ENCODE measurements at places on chromosomes 2 and 18. TPM values are rescaled to one million over a fixed set of nuclear protein-coding genes. Genes with fewer than 3 reads are reported as not detected.

DNA sequence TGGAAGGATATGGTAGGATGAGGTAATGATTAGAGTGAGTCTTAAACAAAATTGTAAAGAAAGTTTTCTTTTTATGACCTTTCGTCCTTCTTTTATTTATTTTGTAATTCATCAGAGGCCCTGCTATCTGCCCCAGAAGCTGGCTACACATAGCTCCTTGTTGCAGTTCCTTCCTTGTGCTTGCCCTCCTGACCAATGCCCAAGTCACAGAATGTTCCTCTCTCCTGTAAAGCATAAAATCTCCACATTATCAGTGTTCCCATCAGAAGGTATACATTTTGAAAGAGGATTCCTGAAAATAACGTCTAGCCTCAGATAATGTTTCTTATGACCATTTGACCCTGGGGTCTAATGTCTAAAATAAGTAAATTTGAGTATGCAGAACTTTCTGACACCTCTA, 78.3 kb downstream of the RND3 start:
- no peaks in the 10 kb centered on the region for H3K4me1 ChIP-seq
- H3K27ac ChIP-seq: no peak overlapping the region
- DNase-seq: no peak
- no peaks in the 10 kb centered on the region for H3K36me3 ChIP-seq

- no peak overlapping the region for H3K27ac ChIP-seq
- H3K4me3 ChIP-seq: no peak overlapping the region
- no peak for DNase-seq
- no peaks in the 10 kb centered on the region for H3K4me1 ChIP-seq
- no peaks in the 10 kb centered on the region for H3K36me3 ChIP-seq
Observed at GRCh38 chr18:53991805-53992204, 232.7 kb downstream of the MBD2 start.

DNA sequence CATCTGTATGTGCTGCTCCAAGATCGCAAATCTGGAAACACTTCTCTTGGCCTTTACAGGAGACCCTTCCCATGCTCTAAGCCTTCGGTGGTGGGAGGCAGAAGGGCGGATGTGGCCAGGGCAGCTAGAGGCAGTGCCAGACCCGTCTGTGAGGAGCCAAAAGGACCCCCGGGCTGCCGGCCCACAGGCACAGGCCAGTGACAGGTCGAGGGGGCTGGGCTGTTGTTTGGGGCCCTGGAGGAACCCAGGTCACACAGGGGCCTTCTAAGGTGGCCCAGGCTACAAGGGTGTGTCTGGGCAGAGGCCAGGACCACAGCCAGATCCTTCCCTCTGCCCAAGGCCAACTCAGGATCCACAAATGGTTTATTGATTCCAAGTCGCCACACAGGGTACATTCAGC, 49.4 kb downstream of the SLC66A2 start:
- peaks cover 7% of the 10 kb centered on the region for H3K4me1 ChIP-seq
- H3K36me3 ChIP-seq: peaks cover 4% of the 10 kb centered on the region
- DNase-seq: peak; percentile 53
- H3K4me3 ChIP-seq: no peak overlapping the region

GRCh38 chr2:39050109-39050508, 70.7 kb downstream of the SOS1 start:
- H3K27ac ChIP-seq: no peak overlapping the region
- H3K27me3 ChIP-seq: no peaks in the 10 kb centered on the region

DNA sequence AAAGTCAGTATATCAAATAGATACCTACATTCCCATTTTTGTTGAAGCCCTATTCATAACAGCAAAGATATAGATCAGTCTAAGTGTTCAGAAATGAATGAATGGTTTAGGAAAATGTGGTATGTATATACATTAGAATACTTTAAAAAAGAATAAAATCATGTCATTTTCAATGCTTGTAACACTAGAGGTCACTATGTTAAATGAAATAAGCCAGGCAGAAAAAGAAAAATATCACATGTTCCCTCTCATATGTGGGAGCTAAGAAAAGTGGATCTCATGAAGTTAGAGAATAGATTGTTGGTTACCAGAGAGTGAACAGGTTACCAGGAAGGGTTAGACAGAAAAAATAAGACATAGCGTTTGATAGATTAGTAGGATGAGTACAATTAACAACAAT, 1111.0 kb upstream of the SLC39A10 start:
- H3K4me1 ChIP-seq: no peaks in the 10 kb centered on the region
- no peaks in the 10 kb centered on the region for H3K27me3 ChIP-seq
- H3K27ac ChIP-seq: no peak overlapping the region
- no peak for DNase-seq
- no peaks in the 10 kb centered on the region for H3K36me3 ChIP-seq

DNA sequence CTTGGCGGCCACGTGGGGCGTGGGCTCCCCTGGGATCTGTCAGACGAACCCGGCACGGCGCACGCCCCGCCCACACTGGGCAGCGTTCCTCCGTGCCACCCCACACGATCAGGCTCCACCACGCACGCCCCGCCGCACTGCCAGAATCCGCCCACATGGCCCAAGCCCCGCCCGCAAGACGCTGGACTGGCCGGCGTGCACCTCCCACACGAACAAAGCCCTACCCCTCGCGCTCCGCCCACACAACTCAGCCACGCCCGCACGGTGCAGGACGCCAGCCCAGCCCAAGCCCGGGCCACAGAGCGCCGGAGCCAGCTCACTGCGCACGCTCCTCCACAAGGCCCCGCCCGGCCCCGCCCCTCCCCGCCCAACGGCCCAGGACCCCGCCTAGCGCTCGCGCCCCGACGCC, 555 bp downstream of the TMEM18 start:
- peaks cover 17% of the 10 kb centered on the region for H3K36me3 ChIP-seq
- DNase-seq: peak; percentile 98
- no peaks in the 10 kb centered on the region for H3K4me1 ChIP-seq
- peak overlapping the region; percentile 99 for H3K27ac ChIP-seq

GRCh38 chr2:15714609-15715008, 122.9 kb downstream of the DDX1 start:
- no peak overlapping the region for H3K27ac ChIP-seq
- no peaks in the 10 kb centered on the region for H3K36me3 ChIP-seq
- no peak for DNase-seq
- H3K27me3 ChIP-seq: no peaks in the 10 kb centered on the region

ZFAND2B gene
- 31.5 TPM for total RNA-seq

DNA sequence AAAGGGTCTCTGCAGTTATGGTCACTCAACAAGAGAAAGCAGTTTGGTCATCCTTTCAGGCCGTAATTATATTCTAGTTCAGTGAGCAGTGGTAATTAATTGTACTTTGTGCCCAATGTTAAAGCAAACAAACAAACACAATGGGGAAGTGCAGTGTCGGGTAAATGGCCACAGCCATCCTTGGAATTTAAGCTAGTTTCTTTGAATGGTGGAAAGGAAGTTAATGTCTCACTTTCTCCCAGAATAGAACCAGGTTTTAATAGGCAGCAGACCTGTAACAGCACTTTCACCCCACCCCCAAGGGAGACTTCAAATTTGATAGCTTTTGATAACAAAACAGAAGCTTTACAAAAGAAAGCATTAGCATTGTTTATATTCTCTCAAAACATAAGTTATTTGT, 20.0 kb upstream of the ITGAV start:
- H3K27ac ChIP-seq: no peak overlapping the region
- no peaks in the 10 kb centered on the region for H3K4me1 ChIP-seq
- no peak for DNase-seq
- H3K4me3 ChIP-seq: no peak overlapping the region
- H3K36me3 ChIP-seq: no peaks in the 10 kb centered on the region
- H3K27me3 ChIP-seq: no peaks in the 10 kb centered on the region

- peak overlapping the region; percentile 14 for H3K27ac ChIP-seq
- H3K36me3 ChIP-seq: no peaks in the 10 kb centered on the region
- no peak for DNase-seq
- no peaks in the 10 kb centered on the region for H3K4me1 ChIP-seq
- no peaks in the 10 kb centered on the region for H3K27me3 ChIP-seq
- H3K4me3 ChIP-seq: no peak overlapping the region
Observed at GRCh38 chr18:9796935-9797549, 88.7 kb upstream of the TXNDC2 start.

DNA sequence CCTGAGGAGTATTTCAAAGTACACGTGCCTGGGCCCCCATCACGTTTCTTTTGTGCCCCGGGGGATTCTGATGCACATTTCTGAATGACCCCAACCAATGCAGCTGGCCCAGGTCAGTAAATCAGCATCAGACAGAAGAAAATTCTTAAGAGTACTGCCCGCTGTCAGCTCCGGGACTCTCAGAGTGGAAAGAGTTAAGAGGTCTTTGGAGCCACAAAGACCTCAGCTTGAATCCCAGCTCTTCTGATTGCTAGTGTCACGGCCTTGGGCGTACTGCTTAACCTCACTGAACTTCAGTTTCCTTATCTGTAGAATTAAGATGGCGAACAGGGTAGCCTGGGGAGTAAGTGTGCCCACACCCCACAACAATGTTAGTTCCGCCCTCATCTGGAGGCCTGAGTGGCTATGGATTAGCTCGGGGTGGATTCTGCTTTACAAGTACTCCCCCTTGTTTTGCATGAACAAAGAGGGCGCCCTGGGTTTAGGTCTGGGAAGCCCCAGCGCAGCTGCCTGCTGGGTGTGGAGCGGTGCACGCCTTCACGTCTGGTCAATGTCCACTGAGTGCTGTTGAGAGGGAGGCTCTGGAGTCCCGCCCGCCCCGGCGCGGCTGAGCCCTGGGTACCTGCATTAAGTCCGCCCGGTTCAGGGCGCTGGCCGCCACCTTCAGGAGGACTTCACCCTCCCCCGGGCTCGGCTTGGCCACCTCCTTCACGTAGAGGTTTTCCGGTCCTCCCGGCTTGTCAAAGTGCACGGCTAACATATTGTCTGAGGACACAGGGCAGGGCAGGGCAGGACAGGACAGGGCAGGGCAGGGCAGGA, 858 bp downstream of the TP53I3 start:
- peak overlapping the region; percentile 83 for H3K27ac ChIP-seq
- H3K4me3 ChIP-seq: peak overlapping the region; percentile 63
- no peaks in the 10 kb centered on the region for H3K4me1 ChIP-seq
- DNase-seq: peak; percentile 81

SCN2A gene
- 1.0 TPM for total RNA-seq

KRTCAP3 gene
- total RNA-seq: 1.2 TPM

DNA sequence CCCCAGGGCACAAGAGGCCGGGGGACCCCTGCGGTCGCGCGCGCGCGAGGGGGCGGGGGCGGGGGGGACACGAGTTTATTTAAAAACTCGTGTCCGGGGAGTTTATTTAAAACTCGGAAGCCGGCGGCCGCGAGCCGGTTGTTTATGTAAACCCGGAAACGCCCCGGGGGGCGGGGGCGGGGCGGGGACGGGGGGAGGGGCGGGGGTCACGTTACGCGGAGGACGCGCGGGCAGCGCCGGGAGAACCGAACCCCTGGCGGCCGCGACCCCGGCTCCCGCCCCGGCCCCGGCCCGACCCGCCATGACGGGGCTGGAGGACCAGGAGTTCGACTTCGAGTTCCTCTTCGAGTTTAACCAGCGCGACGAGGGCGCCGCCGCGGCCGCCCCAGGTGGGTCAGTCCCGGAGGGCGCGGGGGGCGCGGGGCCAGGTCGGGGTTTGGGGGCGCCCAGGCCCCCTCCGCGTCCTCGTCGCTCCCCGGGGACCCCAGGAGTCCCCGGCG, 4.4 kb downstream of the NFATC1 start:
- no peaks in the 10 kb centered on the region for H3K4me1 ChIP-seq
- peak overlapping the region; percentile 89 for H3K27ac ChIP-seq
- peak overlapping the region; percentile 89 for H3K4me3 ChIP-seq
- no peaks in the 10 kb centered on the region for H3K27me3 ChIP-seq
- H3K36me3 ChIP-seq: no peaks in the 10 kb centered on the region

SCYGR4 gene
- not detected for total RNA-seq

PLEKHH2 gene
- total RNA-seq: 4.7 TPM

- no peaks in the 10 kb centered on the region for H3K4me1 ChIP-seq
- no peaks in the 10 kb centered on the region for H3K27me3 ChIP-seq
- H3K36me3 ChIP-seq: no peaks in the 10 kb centered on the region
- H3K4me3 ChIP-seq: no peak overlapping the region
- no peak for DNase-seq
Observed at GRCh38 chr18:32257084-32257785, 67.4 kb downstream of the MEP1B start.

GRCh38 chr2:60818272-60818671, 62.2 kb downstream of the PAPOLG start:
- no peaks in the 10 kb centered on the region for H3K27me3 ChIP-seq
- H3K4me1 ChIP-seq: no peaks in the 10 kb centered on the region
- no peak overlapping the region for H3K4me3 ChIP-seq

MDH1B gene
- 1.1 TPM for total RNA-seq

All from right atrium auricular region (tissue), 2 donors.